Stimulated activated CD8-positive, alpha-beta memory T cell treated with anti-CD3 and anti-CD28 coated beads, Interleukin-4, amount 100 ng/mL, for 4 hours (primary cell): ENCODE measurements at places on chromosomes 5 and 9.

- DNase-seq = no peak
Observed at GRCh38 chr9:69429281-69429680, 104.3 kb downstream of the ENTREP1 start.

DNA sequence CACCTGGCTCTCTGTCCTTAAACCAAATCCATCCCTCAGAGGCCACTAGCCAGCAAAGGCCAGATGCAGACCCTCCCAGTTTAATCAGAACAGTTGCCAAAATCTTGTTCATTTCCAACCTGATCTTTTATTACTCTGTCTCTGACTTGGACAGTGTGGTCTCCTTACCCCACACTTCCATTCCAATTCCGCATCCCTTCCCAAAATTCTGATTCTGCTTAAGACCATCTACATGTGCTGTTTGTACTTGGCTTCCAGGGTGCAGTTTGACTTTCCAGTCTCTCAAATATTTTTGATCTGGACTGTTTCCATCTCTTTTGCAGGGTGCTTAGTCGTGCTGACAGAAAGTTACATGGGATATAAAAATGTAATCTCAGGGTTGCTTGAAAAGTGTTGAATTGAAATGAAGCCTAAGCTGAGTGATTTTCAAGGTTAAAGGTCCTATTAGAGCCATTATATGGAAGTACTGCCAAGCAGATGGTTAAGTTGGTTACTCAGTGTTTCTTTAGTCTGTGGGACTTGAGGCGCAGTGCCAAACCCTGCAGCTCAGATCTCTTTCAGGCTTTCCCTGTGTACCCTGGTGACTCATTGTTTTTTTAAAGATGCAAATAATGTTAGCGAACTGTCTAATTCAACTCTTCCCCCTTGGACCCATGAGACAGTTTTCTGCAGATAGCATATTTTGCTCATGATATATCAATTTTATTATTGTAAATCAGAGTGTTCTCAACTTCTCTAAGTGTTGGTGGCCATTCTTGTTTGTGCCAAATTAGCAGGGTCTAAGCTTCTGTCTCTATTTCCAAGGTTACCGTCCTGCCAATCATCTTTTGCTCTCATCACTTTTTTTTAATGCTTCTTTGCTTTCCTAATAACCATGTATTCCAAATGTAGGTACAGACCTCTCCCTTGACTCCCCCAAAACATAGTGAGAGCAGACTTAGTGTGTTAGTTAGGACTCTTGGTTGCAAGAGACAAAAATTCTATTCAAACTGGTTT is 18.2 kb upstream of the DCP2 start:
- DNase-seq = no peak

- DNase-seq = no peak
Observed at GRCh38 chr5:164627021-164627420, 1121.6 kb downstream of the MAT2B start.

GRCh38 chr9:136264031-136264430 is 18.4 kb upstream of the QSOX2 start:
- DNase-seq = no peak

GRCh38 chr9:127654619-127655018 is 42.5 kb downstream of the STXBP1 start:
- no peak for DNase-seq

GRCh38 chr5:175290379-175290778 is 153.6 kb downstream of the DRD1 start:
- no peak for DNase-seq

DNA sequence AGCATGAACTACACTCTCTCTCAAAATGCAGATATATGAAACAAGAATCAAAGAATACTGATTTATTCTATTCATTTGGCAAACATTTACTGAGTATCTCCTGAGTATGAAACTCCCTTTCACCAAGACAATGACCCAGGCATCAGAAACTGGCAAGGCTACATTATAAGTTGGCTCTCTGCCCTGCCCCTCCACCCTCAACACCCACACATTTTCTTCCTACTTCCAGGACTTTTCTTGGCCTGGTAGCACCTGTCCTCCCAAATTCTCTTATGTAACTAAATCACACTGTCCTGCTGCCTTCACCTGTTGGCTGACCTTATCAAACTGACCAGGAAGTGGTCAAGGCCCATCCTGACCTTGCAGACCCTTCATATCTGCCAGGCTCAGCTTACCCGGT is 3.5 kb downstream of the RASEF start:
- DNase-seq = no peak

DNA sequence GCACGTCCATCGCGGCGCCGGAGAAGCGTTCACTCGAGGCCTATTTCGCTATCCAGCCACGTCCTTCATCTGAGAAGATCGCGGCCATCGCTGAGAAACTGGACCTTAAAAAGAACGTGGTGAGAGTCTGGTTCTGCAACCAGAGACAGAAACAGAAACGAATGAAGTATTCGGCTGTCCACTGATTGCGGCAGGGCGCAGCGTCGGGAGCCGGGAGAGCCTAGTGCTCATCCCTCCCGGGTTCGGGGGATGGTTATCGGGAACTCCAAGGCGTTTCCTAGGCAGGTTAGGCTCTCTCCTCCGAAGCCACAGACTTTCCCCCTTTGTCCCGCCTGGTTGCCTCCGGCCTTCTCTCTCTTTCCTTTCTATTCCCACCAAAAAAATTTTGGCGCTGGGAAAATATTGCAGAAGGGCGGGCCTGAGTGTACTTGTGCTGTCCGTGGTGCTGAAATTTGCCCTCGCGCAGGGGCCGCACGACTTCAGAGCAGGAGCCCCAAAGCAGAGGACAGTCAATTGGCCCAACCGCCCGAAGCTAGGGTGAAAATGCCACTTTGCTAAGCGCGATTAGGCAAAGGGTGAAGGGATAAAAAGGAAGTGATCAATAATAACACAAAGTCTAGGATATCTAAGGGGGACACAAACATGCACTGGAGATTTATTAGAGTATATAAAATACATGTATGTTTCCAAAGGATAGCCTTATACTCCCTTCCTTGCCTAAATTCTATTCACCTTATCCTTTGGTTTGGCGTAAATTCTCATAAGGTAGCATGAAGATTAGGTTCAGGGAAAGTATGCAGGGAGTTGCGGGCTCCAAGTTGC is 1.8 kb downstream of the POU4F3 start:
- no peak for DNase-seq

DNA sequence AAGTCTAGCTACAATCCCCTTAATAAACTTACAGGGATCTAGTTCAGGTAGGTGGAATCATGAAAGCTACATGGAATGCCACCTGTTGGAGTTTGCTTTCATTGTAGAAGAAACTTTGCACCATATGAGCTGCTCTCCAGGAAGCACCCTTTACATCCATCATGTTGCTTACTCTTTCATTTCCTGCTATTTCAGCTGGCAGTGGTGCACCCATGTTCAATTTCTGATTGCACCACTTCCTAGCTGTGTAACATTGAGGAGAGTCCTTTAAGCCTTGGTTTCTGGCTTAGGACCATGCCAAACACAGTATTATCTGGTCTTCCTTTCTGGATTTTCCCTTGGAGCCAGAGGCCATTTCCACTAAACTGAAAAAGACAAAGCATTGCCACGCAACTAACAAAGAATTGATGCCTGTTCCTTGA is 123.3 kb upstream of the SLC12A2 start:
- DNase-seq = no peak

DNA sequence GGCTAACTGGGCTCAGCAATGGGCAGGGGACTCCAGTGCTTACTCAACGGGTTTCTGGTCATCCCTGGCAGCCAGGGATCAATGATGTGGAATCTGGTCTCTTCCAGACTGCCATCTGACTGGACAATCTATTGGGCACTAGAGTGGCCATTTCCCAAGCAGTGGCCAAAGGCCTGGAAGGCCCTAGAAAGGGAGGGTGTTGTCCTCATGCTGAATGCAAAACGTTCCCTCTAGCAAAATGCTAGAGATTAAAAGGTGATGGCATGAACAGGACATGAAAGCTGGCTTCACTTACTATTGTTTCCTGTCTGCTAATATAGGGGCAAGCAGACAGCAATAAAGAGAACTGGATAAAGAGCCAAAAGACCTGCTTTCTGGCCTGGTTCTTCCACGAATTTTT is 254.2 kb upstream of the PANK3 start:
- no peak for DNase-seq

DNA sequence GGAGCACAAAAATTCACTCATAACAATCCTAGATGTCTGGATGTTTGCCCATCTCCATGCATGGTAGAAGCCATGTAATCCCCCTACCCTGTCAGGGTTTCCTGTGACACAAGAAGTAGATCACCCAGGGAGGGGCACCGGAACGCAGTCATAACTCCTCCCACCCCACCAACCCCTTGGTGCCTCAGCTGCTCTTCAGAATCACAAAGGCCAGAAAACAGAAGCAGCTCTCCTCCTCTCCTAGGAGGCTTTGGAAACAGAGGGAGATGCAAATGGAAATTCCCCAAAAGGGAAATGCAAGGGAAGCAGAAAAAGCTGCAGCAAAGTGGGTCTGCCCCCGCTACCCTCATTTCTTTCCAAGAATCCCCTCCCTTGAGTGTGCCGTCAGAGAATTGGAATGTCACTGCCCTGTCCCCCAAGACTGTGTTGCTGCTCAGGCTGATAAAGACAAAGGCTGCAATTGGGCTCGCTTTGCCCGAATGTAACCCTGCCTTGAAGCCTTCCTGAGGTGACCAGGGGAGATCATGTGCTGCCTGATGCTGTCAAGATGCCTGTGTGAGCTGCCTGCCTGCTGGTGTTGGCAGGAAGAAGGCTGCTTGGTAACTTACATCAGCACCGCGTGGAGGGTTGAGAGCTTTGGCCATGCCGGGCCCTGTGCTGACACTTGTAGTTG is 65.5 kb upstream of the ABCA1 start:
- no peak for DNase-seq

- no peak for DNase-seq
Observed at GRCh38 chr5:142253938-142254337, 70.9 kb downstream of the SPRY4 start.

DNA sequence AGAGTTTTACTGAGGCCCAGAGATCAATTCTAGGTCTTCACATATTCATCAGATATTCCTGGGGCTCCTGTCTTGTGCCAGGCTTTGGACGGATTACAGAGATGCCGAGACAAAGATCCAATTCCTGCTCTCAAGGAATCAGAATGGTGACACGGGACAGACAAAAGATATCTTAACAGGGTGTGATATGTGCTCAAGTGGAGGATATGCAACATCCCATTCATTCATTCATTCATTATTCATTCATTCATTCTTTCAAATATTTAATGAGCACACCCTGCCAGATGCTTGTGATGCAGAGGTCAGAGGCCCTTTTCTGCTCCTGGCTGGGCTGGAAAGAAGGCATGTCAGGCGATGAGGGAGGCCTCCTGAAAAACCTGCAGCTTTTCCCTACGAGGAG is 21.8 kb downstream of the LHX2 start:
- DNase-seq = no peak

GRCh38 chr5:8417316-8418048 is 548.5 kb downstream of the MTRR start:
- DNase-seq = no peak

- DNase-seq = no peak
Observed at GRCh38 chr9:116964258-116964657, 277.2 kb downstream of the TRIM32 start.

DNA sequence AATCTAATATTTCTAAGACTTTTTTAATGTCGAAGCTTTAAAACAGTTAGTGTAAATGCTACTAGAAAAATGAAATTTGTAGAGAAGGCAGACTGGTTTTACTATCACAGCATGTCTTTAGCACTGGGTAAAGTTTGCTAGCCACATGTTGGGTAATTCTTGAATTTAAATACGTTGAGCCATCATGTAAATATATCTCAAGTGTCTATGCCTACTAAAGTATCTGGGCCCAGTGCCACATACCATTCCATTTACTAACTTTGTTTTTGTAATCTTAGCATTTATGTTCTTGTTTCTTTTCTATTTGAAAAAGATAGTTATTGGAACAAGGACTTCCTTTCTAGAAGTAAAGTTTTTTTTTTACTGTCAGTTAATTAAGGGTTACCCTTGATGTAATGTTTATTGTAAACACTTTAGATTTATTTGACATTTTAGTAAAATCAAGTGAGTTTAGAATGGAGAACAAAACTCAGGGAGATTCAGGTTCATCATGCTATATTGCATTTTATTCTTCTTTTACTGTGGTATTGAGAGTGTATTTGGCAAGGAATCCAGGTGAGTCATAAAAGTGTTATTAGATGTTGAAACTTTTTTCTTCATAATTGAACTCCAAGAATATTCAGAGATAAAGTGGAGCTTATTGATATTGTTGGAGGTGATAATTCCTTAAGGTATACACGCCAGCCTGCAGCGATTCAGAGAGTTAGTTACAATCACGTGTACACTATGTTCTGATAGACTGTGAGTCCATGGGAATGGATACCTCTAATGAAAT is 182.4 kb downstream of the CCDC171 start:
- no peak for DNase-seq

DNA sequence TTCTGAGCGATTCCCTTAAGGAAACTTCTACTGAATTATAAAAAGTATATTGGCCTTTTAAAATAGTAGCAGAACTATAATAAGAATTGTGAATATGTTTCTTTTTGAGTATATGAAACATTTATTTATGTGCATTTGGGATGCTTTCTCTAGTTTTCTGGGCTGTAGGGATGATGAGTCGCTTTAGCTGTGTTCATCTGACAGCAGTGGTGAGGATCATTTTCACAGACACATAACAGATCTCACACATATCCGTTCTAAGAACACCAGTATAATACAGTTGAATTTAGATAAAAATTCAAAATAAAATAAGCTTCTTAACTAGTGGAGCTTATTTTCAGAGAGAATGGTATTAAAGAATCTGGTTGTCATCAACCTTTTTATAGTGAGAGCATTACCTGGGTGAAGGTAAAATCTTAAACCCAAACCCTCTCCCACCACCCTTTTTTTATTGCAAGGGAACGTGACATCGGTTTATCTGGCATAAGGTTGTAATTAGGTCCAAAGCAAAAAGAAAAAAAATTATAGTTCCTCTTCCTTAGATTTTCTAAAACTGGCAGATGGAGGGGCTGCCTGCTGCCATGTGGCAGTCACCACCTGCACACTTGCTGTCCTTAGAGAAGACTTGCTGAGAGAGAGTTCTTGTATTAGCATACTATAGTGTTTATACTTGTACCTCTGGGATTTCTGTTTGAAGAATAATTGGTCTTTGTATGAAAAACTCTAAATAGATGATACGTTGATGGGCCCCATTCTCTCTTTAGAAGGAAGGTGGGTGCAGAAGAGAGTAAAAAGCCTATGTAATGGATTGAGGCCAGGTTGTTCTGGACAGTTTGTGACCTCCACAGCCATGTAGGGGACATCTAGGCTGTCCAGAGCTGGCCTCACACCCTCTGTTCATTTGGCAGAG is 86.8 kb downstream of the CAMK4 start:
- DNase-seq = no peak

DNA sequence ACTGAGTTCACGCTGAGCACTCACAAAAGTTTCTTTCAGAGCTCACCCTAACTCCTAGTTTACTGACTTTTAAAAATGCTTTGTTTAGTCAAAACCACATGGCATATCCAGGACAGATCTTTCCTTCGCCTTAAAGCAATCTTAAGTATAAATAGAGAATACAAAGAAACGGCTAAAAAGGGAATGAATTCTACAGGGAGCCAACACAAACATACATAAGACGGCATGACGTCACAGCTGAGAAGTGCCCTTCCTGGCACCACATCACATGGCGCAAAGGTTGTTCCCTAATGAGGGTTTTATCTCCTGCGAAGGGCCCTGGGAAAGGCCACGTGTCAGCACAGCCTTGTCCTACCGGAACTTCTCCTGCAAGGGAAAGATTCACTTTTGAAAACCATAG is 141.3 kb downstream of the IRX1 start:
- DNase-seq = no peak
